H9 (cell line): ENCODE measurements at places on chromosomes 7 and 10. TPM values are rescaled to one million over a fixed set of nuclear protein-coding genes. Genes with fewer than 3 reads are reported as not detected.

- DNase-seq = no peak
Observed at GRCh38 chr10:66637273-66638036, 288.4 kb upstream of the LRRTM3 start.

GRCh38 chr7:110633313-110633712 lies 457.6 kb upstream of the LRRN3 start:
- no peak for DNase-seq

DNA sequence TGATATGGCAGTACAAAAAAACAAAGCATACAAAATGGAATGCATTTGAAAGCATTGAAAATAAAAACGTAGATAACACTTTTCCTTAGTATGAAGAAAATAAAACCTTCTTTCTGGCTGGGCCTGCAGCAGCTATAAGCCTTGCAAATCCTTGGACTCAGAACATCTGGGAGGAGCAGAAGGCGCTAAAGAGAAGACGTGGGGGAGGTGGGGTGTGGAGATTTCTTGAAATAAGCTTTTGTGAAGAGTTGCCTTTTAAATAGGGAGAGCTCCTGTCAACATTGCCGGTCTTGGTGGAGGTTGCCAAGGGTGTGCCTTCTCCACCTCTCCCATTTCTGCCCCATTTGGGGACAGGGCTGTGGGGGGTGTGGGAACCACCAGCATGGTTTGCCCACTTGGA lies 128.7 kb downstream of the TMEM178B start:
- DNase-seq = no peak

Gene AHR
- total RNA-seq = 5.2 and 6.1 TPM in 2 replicates

- no peak for DNase-seq
Observed at GRCh38 chr10:99292159-99292558, 37.0 kb upstream of the CNNM1 start.

Gene ABCB1
- total RNA-seq = 0.15 and 0.33 TPM in 2 replicates

DNA sequence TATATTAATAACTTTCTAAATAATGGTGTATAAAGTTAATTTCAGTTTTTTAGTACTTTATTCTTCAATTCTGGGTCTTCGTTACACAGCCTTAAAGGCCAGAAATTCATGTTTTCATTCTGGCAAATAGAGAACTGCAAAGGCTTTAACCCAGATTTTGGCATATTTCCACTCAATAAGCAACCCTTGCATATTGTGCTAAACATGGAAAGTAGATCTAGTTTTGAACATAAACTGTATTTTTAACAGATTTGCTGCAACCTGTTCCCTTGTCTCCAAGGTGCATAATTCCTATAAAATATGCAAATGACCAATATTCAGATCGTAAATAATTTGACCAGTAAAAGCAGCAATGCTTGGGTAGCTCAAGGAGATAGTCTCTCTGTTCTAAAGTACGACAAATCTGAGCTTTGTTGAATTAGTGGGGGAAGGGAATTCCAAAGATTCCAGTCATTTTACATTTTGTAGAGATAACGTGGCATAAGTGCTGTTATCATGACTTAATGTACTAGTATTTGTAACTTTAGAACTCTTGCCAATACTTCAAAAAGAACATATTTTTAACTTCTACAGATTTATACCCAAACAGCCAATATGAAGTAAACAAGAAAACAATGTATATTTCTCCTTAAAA lies 46.4 kb upstream of the RSBN1L start:
- DNase-seq = no peak

- DNase-seq = no peak
Observed at GRCh38 chr10:12448729-12449391, 99.5 kb downstream of the CAMK1D start.

DNA sequence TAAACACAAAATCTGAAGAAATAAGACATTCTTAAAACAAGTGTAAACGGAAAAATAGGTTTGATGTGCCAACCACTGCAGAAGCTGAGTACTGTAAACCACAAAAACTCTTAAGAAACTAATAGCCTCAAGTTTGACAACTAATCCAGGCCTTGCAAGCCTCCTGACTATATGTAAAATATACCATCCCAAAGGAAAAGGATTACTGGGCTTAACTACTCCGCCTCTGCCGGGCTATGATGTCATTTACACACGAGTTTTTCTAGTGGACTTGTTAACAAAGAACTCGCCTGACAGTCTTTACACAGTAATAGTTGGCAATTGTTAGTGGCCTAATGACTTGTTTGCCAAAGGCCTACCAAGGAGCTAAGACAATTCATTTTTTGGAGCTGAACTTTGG lies 2.1 kb downstream of the KIF5B start:
- no peak for DNase-seq
